CD8-positive, alpha-beta T cell (primary cell): ENCODE measurements at places on chromosomes 3 and 15.

DNA sequence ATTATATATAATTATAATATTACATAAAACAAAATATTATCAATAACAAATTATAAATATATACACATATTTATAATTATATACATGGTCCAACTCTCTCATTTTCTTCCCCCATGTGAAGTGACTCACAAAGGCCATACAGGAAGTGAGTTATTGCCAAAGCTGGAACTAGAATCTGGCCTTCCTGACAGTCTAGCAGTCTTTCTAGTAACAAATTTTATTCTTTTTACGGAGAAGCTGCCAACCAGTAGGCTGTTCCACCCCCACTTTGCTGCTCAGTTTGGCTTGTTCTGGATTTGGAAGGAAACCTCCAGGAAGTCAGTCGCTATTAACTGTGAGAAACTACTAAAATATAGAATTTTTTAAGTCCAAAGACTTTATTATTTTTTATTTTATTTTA lies 79.6 kb downstream of the DHX36 start:
- DNase-seq = no peak

- DNase-seq = peak; percentile 53
Observed at GRCh38 chr15:90142216-90143165, 40.2 kb upstream of the IDH2 start.

- DNase-seq = no peak
Observed at GRCh38 chr3:25074149-25074548, 353.9 kb upstream of the RARB start.

GRCh38 chr3:25349095-25349494 lies 79.0 kb upstream of the RARB start:
- DNase-seq = no peak

GRCh38 chr15:74179983-74180880 lies 6.7 kb downstream of the ISLR start:
- DNase-seq = no peak

GRCh38 chr3:143562789-143563188 lies 285.5 kb downstream of the SLC9A9 start:
- no peak for DNase-seq

DNA sequence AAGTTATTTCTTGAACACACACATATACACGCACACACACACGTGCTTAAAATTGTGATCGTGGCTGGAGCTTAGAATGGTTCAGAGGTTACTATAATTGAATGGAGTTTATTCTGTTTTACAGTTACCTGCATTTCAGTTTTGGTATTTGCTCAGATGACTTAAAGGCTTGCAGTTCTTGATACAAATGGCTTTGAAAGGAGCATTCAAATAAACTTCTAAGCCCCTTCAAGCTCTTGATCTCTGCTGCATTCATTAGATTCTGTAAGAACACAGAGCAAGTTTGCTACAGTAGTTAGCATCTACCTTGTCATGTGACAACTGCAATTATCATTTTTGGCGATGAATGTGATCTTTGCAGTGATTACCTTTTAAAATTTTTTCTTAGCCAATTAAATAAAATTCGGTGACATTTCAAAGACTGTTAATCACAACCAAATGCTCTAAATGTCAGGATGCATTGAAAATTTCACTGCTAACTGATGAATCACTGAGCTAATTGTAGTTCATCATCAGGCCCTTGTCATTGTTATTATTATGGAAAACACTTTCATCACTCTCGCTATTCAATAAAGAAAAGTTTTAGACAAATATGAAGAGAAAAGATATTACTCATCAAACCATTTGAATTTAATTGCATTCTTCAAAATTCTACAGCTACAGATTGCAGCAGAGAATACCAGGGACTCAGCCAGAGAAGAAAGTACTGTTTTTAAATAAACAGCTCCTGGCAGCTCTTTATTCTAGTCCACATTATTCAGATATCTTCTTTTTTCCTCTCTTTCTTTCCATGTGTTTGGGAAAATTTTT lies 296.1 kb downstream of the LRTM1 start:
- DNase-seq = no peak

GRCh38 chr15:64634027-64634426 lies 141.4 kb downstream of the RBPMS2 start:
- peak; percentile 15 for DNase-seq

DNA sequence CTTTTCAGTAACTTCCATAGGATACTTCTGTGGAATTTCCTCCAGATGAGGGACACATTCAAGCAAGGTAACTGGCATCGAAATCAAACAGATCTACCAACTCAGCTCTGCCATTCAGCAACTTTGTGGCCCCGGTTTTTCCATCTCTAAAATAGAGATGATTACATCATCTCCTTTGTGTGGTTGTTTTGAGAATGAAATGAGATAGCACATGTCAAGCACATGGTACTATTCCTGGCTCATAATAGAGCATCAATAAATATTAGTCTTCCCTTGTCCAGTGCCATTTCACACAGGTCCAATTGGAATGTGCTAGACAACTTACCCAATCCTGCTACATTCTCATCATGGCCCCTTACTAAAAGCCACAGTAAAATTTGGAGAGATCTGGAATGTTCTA lies 24.2 kb upstream of the TM4SF4 start:
- DNase-seq = no peak

DNA sequence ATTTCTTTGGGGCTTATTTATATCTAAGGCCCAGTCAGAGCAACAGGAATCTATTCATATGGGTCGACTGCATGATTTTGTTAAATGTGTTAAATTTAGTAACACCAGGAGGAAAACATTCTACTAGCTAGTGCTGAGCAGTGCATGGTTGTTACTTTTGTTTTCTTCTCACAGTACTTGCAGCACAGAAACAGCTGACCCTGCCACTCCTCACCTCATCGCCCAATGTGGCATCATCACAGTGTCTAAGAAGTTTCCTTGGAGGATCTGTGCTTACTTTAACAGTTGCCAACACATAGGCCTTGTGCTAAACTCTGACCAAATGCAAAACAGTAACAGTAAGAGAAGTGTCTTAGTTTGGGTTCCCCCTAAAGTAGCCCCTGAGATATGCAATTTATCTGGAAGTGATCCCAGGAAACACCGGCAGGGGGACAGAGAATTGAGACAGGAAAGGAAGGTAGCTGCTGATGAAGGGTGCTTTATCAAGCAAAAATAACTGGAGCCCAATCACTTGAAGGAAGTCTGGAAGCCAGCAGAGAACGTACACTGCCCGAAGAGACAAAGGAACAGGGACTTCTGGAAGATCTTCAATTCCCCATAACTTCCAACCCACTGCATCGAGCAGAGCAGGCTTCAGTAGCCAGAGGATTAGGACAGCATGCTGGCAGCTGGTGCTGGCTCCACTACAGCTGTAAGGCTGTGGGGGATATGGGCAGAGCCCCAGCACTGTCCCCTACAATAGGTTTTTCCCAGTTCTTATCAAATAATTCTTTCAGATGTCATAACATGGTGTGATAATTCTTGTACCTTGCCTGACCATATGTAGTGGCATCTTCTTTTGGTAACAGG lies 36.0 kb upstream of the ULK4 start:
- DNase-seq = no peak

DNA sequence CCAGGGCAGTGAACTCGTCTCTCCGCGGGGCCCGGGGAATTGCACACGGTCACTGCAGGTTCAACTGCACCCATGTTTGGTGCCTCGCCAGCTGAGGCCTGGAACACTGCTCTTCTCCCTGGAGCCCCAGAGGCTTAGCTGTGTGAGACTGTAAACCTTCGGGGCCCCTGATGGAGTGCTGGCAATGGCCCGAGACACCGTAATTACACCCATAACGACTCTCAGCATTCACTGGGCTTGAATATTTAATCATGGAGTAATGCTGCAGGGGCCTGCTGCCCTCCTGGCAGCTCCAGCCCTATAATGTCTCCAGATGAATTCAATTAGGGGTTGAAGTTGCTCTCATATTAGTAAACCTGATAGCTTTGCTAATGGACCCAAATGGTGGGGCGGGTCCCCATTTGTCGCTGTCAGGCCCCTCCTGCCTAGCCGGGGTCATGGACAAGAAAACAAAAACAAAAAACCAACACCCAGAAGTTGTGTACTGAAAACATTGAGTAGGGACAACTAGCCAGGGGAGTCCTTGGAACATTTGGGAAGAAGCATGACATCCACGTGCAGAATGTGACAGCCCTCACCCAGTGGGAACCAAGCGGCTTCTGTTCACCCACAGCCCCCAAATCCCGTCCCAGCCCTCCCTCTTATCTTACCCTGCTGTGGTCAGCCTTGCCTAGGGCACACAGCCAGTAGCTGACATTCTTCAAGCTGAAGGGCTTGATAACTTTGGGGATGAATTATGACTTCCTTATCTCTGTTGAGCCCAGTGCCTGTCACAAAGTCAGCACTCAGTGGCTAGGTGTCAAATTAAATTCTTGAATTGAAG lies 74.3 kb upstream of the SCN5A start:
- no peak for DNase-seq

- DNase-seq = no peak
Observed at GRCh38 chr3:143167969-143168854, 48.6 kb downstream of the CHST2 start.

DNA sequence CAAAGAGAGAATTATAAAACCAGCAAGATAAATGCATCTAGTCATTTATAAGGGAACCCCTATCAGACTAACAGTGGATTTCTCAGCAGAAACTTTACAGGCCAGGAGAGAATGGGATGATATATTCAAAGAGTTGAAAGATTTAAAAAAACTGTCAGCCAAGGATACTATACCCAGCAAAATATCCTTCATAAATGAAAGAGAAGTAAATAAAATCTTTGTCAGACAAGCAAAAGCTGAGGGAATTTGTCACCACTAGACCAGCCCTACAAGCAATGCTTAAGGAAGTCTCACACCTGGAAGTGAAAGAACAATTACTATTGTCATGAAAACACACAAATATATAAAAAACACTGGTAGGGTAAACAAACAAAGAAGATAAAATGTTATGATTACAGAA lies 113.4 kb upstream of the FAM3D start:
- no peak for DNase-seq

DNA sequence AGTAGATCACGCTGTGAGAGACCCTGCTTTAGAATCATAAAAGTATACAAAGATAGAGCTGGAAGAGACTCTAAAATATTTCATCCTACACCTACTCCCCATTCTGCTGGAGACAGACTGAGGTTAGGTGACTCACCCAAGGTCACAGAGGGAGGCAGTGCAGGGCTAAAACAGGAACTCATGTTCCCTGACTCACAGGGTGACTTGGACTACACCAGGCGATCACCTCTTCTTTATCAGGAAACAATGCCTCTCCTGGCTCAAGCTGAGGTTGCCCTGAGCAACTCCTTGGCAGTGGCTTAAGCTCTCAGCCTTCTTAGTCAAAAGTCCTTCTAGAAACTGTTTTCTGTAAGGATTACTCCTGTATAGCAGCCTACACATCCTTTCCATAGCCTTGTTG lies 26.4 kb upstream of the TNFAIP8L3 start:
- no peak for DNase-seq

DNA sequence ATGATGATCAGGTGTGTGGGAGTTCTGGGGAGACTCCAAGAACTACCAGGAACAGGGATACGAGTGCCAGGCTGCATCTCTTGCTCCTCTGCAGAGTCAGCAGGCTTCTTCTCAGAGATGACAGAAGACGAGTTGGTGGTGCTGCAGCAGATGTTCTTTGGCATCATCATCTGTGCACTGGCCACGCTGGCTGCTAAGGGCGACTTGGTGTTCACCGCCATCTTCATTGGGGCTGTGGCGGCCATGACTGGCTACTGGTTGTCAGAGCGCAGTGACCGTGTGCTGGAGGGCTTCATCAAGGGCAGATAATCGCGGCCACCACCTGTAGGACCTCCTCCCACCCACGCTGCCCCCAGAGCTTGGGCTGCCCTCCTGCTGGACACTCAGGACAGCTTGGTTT lies 7.9 kb downstream of the PRRT3 start:
- DNase-seq = no peak

DNA sequence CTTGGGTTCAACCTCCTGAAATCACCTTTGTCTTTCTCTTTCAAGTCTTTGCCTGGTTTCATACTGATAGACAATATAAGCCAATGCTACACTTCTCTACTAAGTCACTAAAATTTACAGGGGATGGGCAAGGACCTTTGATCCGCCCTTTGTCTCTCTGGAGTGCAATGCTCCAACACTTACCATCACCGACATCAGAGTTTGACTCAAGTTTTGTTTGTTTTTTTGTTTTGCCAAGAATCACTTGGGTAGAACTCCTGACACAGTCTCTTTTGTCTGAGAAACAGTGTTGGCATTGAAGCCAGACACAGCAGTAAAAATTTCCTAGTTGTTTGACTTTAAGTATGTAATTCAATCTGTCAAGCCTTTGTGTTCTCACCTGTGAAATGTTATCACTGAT lies 29.3 kb downstream of the NFKBIZ start:
- DNase-seq = no peak

DNA sequence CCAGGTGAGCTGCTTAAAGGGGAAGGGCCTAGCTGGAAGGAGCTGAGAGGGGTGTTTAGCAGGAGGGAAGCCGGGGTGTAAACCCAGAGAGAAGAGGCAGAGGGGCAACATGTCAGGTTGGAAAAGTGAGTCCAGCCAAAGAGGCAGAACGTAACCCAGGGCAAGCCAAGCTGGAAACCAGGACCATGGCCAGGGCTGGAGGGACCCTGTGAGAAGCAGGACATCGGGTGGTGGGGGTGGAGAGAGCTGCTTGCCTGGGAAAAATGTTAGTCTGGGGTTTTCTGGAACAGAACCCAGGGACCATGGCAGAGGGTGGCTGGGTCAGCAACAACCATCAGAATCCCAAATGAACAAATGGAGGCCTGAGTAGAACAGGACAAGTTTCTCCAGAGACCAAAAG lies 32.6 kb downstream of the SEMA5B start:
- no peak for DNase-seq

GRCh38 chr3:150727653-150728502 lies 24.2 kb upstream of the ERICH6 start:
- no peak for DNase-seq

- no peak for DNase-seq
Observed at GRCh38 chr15:69126054-69126469, 34.4 kb upstream of the GLCE start.

- DNase-seq = no peak
Observed at GRCh38 chr3:38643090-38643489, 6.4 kb downstream of the SCN5A start.

GRCh38 chr3:160478338-160478737 lies 28.8 kb upstream of the TRIM59 start:
- no peak for DNase-seq

DNA sequence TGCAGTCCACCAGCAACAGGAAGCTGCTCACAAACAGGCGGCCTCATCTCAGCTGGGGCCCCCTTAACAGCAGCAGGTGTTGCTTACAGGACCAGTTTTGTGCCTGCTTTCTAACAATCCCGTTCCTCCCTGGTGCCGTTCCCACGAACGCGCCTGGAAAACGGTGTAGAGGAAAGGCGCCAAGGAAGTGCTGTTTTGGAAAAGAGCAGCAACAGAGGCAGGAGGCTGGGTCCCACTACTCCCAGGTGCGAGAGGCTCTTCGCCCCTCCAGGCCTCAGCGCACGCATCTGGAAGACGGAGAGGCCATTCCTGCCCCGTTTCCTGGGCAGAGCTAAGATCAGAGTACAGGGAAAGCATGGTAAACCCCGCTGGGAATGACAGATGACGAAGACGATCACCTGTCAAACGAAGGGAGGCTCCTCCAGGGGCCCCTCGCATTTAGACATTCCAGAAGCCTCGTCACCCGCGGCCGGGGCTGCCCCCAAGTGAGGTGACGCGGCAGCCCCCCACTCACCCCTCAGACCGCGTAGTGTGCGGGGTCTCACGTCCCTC lies 603 bp downstream of the SCAPER start:
- DNase-seq = peak; percentile 37

- no peak for DNase-seq
Observed at GRCh38 chr15:79682285-79682684, 214.5 kb downstream of the MTHFS start.
